ENCODE measurements at places on chromosomes 7 and 10.

GRCh38 chr10:69124563-69125268 is 738 bp downstream of the VPS26A start:
- peak; percentile 54 for DNase-seq

- peak; percentile 19 for DNase-seq
Observed at GRCh38 chr7:105769901-105770628, 106.3 kb downstream of the ATXN7L1 start.

- DNase-seq = no peak
Observed at GRCh38 chr7:128053023-128053422, 21.8 kb upstream of the LRRC4 start.

GRCh38 chr7:44769776-44770294 is 21.2 kb downstream of the ZMIZ2 start:
- peak; percentile 64 for DNase-seq

DNA sequence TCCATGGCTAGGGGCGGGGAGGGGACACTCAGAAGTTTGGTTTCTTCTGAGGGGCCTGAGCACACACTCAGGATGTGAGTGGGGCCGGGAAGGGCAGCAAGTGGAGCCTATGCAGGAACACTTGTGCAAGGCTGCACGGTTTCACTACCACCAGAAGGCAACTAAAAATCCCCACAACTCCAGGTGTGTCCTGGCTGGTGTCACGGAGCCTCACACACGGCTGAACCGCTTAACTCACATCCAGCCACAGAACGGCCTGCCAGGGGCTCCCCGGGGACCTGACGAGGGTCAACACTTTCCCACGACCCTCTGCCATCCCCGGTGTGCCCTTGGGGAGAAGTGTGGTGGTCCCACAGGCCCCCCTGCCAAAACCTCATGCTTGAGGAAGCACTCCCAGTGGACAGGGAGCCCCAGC is 173.9 kb downstream of the ELFN1 start:
- DNase-seq = no peak

GRCh38 chr10:67912331-67912946 is 28.0 kb downstream of the SIRT1 start:
- DNase-seq = no peak

GRCh38 chr10:115903845-115904244 is 369.2 kb downstream of the GFRA1 start:
- DNase-seq = no peak

DNA sequence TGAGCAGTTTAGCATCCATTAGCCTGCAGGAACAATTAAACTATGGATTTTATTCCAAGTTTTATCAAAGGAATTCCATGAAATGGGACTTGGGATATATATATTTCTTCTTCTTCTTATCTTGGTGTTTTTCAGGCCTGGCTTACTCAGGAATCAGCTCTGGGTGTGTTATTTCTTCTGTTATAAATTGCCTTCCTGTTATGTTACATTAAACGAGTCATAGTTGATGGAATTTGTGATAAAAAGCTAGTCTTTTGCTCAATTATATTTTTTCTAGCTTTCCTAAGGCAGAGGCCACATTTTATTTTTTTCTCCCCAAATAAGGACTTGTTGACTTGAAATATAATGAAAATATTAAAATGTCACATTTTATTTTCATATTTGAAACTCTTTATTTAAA is 141.3 kb downstream of the EPC1 start:
- peak; percentile 14 for DNase-seq

GRCh38 chr10:73779539-73780197 is 2.2 kb upstream of the CHCHD1 start:
- DNase-seq = no peak

DNA sequence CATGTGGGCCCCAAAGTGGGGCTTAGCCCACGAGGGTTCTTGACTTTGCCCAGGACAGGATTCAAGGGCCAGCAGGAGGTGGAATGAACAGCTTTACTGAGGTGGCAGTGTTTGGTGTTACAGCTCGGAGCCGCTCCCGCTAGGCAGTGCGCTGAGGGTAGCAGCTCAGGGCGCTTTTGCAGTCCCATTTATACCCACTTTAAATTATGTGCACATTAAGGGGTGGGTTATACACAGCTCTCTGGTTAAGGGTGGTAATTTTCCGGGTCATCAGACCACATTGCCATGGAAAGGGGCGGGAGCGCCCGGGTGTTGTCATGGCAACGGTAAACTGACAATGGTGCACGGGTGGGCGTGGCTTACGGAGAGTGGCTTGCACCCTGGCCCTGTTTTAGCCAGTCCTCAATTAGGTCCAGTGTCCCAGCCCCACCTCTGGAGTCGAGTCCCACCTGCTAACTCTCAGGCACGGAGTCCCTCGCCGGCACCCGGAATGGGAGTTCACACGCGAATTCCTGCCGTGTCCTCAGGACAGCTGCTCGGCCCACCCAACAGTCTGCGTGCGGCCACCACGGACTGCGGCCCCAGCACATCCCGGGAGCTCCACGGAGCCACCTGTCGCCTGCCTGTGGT is 58.2 kb upstream of the PDGFA start:
- no peak for DNase-seq

DNA sequence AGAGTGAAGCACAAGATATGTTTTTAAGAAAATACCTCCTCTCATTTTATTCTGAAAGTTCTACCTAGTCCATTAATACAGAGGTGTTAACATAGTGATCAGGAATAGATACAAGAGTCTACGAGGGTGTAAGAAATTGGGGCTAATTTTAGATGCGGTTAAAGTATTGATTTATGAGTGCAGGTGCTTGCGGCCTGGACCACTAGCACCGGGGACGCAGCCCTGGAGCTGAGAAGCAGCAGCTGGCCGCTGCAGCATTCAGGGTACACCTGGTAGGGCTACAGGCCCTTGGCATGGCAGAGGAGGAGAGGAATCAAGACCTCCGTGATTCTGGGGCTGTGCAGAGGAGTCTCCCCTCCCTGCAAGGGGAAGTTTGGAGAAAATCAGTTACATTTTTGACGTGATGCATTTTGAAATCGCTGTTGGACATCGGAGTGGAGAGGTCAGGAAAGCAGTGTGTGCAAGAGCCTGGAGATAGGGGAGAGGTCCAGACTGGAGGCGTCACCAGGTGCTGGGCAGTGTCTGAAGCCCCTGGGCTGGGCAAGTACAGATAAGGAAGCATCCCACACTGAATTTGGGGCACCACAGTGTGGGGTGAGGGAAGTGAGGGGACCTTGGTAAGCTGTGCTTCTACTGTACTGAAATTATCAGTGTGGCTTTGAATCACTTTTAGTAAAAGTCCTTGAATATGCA is 112.3 kb downstream of the VWC2 start:
- DNase-seq = no peak

DNA sequence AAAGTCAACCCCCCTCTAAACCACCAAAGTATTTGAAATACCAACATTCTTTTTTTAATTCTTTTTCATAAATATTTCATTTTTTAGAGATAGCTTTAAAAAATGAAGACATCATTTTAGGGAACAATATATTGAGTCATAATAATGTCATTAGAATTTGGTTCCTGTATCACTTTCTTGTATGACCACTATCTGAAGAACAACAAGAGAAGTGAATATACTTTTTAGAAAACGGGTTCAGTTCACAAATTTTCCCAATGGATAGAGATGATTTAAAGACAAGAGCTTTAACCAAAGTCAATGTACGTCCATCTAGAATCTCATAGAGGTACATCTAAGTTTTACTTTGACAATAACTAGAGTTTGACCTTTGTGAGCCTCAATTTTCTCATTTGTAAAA is 48.2 kb downstream of the CUBN start:
- no peak for DNase-seq

DNA sequence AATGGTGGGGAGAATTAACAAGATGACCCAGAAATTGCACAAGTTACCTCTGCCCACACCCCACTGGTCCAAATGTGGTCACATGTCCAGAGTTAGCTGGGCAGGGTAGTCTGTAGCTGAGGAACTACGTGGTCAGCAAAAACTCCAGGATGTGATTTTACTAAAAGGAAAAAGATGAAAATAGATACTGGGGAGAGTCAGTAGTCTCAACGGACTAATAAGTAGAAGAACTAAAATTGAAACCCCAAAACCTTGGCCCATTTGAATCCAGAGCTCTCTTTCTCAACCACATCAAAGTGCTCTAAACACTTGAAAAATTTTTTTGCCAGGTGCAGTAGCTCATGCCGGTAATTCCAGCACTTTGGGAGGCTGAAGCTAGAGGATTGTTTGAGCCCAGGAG is 146.3 kb downstream of the SKIDA1 start:
- DNase-seq = no peak

DNA sequence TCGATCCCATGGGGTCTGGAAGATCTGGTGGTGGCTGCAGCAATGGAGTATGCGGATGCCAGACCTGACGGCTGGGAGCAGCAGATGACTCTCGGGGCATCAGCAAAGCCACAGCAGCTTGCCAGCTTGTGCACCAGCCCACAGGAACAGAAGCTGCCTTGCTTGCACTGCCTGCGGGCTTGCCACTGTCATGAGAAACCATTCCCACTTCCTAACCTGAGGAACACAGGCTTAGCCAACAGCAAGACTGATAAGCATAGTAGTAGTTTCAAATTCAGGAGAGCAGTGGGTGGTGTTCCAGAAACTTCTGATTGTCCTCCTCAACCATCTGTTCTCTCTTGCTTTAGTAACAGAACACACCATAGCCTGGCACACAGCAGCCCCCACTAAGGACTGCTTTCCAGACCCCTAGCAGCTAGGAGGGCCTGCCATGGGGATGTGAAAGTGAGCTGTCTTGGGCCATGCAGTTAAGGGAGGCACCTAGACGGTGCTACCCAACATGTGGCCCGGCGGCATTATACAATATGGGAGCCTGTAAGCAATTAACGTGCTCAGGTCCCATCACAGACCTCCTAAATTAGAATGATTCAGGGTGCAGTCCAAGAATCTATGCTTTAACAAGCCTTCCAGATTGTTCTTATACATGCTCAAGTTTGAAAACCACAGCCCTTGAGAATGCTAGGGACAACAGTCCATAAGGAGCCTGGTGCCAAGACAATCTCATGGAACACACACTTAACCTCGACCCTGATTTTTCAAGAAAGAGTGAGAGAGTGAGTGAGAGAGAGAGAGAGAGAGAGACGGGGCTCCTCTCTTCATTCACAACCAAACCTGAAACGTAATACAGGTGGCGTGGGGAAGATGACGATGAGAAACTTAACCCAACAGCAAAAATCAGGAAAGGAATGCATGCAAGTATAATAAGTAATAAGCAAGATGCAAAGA is 7.1 kb downstream of the ANXA11 start:
- no peak for DNase-seq

- DNase-seq = no peak
Observed at GRCh38 chr7:138370956-138371355, 89.1 kb upstream of the TRIM24 start.

- no peak for DNase-seq
Observed at GRCh38 chr7:24854866-24855265, 97.6 kb upstream of the GSDME start.

- DNase-seq = peak; percentile 83
Observed at GRCh38 chr7:27165089-27165995, at the start of gene HOXA9. Gene HOXA9, minus strand, starts transcription at chr7:27165537. Its CDS starts 80 bp downstream, at chr7:27165457.

DNA sequence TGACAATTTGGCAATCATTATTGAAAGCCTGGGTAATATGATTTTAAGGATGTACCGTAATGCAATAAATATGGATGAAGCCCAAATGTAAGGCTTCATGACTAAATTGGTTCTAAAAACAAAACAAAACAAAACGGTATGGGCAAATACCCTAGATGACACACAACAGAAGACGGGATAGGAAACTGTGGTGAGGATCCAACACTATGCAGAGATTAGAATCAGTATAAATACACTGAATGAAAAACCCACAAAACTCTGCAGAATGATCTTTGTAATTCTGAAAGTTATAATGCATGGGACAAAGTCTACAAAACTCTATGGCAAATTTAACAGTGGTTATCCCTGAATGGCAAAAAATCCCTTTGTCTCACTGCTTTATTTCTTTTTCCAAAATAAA is 57.6 kb downstream of the MALSU1 start:
- DNase-seq = no peak

DNA sequence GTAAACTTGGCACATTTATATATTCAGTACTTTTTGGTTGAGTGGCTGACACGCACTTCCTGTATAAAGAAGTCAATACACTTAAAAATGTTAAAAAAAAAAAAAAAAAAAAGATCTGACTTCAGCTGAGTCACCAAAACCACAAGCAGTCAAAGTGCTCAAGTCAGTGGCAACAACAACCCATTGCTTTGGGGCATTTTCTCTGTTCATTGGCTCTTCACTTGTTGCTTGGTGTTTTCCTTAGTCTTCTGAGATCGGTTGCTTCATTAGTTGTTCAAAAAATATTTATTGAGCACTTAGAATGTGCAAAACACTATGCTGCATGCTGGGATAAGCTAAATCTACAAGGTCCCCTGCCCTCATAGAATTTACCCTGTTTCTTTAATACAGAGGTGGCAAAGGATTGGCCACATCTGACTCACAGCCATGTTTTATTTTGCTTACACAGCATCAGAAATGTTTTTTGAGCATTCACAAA is 63.7 kb downstream of the ZNRF2 start:
- peak; percentile 88 for DNase-seq

DNA sequence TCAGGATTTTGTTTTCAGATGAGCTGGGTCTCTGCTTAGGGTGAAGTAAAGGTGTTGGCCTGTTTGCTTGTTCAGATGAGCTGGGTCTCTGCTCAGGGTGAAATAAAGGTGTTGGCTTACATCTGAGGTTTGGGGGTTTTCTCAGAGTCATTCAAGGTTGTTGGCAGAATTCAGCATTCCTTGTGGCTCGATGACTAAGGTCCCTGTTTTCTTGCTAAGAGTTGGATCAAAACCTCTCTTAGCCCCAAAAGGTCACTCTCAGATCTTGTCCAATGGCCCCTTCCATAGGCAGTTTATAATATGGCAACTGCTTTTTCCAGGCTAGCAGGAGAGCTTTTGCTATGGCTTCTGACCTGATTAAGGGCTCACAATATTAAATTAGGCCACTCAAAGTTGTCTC is 106.6 kb downstream of the ADAM22 start:
- peak; percentile 64 for DNase-seq

- no peak for DNase-seq
Observed at GRCh38 chr7:156058248-156058647, 246.0 kb upstream of the SHH start.

GRCh38 chr10:88810196-88810961 is 7.8 kb downstream of the LIPM start:
- DNase-seq = peak; percentile 71

Measured in astrocyte of the spinal cord (primary cell).